ENCODE measurements at places on chromosomes 5 and 9.

GRCh38 chr5:3121813-3122212, 370.3 kb upstream of the IRX2 start:
- DNase-seq, result no peak

GRCh38 chr9:84177407-84177806, 163.2 kb downstream of the SLC28A3 start:
- DNase-seq, result no peak

DNA sequence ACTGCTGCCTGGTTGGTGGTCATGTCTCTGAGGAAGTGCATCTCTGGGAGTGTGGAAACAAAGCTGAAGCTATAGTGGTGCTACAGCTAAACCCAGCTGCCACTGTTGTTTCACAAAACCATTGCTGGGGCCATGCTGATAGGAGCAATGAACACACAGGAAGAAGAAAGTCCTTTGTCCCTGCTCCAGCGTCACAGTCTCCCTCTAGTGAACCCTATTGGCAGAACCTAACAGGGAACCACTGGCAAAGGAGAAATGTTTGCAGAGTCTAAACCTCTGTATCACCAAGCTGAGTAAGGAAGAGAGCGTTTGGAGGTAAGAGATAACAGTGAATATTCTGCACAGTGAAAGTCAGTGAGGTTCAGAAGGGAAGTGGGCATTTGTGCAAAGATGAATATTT, 244.0 kb downstream of the YTHDC2 start:
- no peak for DNase-seq

DNA sequence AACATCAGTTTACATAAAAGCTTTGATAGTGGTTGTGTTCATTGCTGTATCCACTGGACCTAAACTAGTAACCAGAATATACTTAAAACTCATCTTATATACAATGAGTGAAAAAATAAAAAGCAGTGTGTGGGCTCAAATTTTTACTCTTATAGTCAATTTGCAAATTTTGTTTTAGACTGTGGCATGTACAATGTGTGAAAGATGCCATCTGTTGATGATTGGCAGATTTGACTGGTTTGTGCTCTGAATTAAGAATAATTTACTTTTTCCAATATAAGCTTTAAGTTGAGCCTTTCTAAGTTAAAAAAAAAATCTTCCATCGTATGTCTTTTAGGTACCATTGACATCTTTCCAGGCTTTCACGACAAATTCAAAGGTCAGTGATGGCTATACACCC, 42.4 kb upstream of the F2RL1 start:
- DNase-seq, result no peak

DNA sequence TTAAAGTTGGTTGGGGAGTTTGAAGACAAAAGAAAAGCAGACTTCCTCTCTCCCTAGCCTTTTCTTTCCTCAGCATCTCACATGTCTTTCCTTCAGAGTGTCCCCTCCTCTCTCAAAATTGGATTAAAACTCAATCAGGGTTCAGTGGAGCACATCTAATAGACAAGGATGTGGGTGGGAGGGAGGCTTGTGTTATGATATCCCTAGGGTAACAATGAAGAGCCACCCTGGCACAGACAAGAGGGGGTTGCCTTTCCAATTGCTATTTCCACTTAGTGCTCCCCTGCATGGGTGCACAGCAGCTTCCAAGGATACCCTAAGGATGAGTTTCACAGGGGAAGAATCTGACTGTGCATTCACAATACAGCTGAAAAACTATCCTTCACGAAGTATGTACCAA, 585.2 kb upstream of the C9orf72 start:
- no peak for DNase-seq

Measured in AG04449 (cell line).